NCI-H1092 treated with DMSO at 0.1 percent for 48 hours (cell line): ENCODE measurements at places on chromosomes 11 and 22.

DNA sequence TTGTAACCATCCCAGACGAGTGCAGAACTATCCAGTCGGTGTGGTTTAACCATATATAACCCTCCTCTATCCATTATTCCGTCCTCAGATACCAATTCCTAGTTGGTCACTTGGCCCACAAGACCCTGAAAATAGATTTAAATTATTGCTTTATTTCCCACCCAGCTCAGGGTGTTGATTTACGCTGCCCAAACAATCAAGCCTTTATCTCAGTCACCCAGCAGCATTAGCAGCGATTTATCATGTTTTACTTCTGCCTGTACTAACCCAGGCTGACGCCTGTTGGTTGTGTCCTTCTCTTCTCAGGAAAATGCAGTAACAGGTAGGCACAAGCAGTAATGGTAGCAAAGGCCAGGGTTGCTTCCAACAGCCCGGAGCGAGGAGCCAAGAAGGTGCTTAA is 81.2 kb downstream of the DSCAML1 start:
- peak; percentile 36 for DNase-seq

DNA sequence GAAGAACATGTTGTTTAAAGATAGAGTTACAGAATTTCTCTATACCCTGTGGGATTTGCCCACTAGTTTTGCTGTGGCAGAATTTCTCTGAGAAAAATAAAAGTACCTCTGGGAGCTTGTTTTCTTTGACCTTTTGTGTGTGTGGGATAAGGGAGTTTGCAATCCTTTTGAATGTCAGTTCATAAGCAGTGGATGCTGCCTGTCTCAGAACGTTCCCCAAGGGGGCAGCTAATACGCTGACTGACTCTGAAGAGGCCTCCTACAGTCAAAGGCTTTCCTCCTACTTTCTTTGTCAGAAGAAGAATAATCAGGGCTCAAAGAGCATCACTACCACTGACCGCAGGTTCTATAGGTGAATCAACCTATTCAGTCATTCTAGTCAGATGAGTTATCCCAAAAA is 140.6 kb downstream of the AASDHPPT start:
- DNase-seq: no peak

GRCh38 chr22:49411236-49411635 is 416.4 kb downstream of the BRD1 start:
- DNase-seq: no peak

DNA sequence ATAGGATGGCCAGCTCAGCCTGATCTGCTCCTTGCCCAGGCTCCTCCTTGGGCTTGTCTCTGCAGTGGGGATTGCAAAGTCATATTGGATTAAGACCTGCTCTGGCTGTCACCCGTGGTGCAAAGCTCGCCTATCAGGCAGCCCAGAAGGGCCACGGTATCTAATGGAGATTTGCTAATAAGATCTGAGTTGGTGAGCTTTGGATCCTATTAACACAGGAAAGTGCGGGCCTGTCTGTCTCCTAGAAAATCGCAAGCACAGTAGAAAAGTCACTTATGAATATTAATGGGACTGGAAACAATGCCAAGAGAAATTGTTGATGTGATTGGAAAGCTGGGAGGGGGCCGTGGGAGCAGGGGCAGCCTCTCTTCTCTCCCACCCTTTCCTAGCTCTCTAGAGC is 72.8 kb downstream of the CHST1 start:
- DNase-seq: no peak

GRCh38 chr11:125903711-125904659 is at the start of gene DDX25:
TSS of gene DDX25 (plus strand) at chr11:125904508. CDS start at chr11:125904518, 10 bp downstream.
- DNase-seq: peak; percentile 81

- no peak for DNase-seq
Observed at GRCh38 chr22:41862530-41863266, 29.8 kb downstream of the SREBF2 start.

GRCh38 chr11:66559142-66559865 is 9.1 kb downstream of the CTSF start:
- no peak for DNase-seq
